GOT3 (cell line): ENCODE measurements at places on chromosomes 13 and 19.

GRCh38 chr19:46406976-46407375, 6.4 kb downstream of the CCDC8 start:
- no peak for DNase-seq

DNA sequence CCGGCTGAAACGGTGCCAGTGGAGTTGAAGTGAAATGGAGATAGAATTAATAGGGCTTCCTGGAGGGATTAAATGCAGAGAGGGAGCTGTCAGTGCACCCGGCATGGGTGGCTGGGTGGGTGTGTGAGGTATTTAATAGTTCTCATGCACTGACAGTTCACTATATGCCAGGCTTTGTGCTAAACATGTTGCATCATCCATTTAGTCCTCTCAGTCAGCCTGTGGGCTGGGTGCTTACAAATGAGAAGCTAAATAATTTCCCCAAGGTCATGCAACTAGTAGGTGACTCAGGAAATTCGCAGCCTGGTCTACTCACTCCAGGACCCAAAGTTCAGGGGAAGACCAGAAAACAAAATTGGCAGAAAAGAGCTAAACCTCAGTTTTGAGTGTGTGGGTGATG, 63.5 kb upstream of the SPATA13 start:
- DNase-seq, result no peak

DNA sequence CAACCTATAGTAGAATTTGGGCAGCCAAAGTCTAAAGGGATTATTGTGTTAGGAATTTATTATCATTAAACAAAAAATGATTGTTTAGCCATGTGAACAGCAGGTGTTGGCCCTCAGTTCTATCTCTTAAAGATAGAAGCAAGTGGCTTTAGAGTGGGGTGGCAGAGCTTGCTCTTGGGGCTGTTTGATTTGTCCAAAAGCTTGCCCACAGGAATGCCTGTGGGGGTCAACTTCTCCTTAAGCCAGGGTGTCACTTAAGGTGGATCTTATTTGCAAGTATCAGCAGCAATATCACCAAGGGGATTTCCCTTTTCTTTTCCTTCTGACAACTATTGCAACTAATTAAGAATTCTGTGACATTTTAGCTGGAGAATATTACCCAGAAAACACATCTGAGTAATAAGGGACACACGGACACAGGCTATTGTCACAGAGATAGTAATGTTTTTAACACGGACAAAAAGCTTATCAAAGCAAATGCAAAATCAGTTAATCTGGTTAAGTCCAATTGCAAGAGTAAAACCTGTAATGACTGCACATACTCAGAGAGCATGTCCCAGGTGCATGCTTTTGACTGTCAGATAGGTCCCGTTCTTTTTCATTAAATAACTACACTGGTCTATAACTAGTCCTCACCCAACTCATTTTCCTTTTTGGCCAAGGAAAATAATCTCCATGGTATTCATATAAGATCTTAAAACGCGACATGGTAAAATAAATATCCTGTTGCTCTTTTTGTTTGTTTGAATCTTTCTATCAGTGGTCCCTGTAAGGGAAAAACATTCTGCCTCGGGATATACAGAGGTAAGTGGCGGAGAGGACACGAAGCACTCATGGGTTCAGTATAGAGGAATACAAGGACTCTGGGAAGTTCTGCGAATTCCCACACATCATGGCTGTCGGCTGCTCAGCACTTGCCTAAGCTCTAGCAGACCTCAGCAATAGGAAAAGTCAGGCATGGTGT, 172.1 kb upstream of the RFC3 start:
- DNase-seq, result no peak

DNA sequence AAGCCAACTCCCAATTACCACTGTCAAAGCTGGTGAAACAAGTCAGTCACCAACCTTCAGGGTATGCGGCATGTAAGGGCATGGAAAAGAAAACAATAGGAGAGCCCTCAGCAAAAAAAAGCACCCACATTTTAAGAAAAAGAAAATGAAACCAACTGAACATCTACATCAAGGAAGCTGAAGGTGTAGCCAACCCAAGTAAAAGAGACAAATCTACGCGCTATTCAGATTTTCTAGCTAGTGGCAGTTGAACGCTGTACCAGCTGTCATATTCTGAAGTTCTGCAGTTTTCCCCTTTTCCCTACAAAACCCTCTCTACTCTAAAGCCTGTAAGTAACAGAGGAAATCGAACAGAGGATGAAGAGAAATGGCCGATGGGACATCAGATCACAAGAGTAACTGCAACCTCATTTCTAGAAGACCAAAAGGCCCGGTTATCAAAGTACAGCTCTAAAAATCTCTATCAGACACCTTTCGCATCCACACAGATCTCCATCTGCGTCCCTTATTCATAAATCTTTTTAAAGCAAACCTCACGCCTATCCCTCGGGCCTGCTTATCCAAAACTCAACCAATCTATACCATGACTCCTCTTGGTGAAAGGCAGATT, 1.4 kb downstream of the MYCBP2 start:
- DNase-seq, result no peak

DNA sequence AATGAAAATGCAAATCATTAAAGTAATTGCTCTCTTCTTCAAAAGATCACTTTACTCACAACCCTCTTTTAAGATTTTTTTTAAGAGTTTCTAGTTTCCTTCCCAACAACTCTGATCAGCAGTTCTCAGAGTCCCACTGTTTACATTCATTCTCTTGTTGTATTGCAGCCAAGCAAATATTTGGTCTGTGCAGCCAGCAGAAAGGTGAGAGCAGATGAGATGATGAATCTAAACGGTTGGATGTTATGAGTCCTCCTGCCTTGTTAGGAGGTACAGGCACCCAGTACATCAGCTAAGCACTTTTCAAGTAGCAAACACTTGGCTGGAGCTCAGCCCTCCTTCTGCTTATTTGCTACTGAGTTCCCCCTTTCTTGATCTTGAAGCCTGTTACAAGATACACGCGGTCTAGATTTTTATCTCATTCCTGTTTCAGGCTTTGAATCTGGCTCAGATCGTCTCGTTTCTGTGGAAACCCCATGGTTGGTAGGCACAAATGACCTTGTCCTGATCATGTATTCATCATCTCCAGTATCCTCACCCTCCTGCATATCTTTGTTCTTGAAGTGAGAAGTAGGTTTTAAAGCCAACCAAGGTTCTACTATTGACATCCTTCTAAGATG, 300.7 kb downstream of the DCT start:
- DNase-seq, result no peak

GRCh38 chr19:56625708-56626107, 17.3 kb upstream of the SMIM17 start:
- no peak for DNase-seq

- no peak for DNase-seq
These were observed 63.4 kb downstream of the SLC7A1 start for GRCh38 chr13:29532116-29532515.

GRCh38 chr13:39099231-39099630, 61.0 kb downstream of the NHLRC3 start:
- DNase-seq, result no peak

DNA sequence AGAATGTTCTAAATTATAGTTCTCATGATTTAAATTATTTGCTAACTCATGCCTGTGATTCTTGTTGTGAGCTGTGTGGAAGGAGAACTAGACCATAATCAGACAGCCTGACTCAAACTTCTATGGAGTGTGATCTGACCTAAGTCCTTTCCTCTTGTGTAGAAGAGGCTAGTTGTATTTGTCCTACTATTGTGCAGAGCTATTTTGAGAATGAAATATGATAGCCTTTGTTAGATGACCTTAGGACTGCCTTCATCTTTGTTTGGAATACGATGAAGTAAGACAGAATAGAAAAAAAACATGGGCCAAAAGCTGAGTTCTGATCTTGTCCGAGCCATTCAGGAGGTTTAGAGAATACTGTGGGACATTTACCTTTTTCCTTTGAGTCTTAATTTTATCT, 119.4 kb downstream of the STOML3 start:
- DNase-seq, result no peak

- DNase-seq, result no peak
These were observed 7.3 kb downstream of the PIAS4 start for GRCh38 chr19:4014541-4015491.

DNA sequence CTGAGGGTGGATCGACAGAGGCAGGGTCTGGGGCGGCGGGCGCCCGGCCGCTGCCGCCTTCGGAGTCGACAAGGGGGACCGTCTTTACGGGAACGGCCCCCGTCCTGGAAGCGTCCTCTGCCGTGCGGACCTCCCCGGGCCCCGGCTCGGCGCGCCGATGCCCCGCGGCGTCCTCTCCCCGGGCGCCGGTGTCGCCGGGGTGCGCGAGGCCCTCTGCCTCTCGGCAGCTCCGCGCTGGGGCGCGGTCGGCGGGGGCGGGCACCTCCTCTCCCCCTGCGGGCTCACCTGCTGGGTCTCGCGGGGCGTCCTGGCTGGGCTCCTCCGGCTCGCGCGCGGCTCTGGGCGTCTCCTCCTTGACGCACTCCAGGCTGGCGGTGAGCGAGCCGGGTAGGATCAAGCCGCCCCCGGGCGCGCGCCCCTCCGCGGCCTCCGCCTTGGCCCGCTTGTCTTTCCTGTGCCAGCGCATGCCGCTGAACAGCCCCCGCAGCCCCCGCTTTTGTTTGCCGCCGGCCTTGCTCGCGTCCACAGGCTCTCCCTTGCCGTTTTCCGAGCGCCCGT, 1.5 kb downstream of the AMER2 start:
- DNase-seq, result no peak

DNA sequence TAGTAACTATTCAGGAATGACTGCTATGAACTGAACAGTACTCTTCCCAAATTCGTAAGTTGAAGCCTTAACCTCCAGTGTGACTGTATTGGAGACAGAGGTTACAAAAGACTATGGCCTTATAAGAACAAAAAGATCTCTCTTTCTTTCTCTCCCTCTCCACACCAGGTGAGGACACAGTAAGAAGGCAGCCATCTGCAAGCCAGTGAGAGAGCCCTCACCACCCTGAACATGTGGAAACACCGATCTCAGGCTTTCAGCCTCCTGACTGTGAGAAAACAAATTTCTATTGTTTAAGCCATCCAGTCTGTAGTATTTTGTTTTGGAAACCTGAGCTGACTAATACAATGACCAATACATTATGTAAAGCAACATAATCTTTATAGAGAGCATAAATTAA, 888.9 kb downstream of the SLITRK1 start:
- no peak for DNase-seq

- DNase-seq, result no peak
These were observed 96.5 kb downstream of the MIPEP start for GRCh38 chr13:23792680-23793079.

DNA sequence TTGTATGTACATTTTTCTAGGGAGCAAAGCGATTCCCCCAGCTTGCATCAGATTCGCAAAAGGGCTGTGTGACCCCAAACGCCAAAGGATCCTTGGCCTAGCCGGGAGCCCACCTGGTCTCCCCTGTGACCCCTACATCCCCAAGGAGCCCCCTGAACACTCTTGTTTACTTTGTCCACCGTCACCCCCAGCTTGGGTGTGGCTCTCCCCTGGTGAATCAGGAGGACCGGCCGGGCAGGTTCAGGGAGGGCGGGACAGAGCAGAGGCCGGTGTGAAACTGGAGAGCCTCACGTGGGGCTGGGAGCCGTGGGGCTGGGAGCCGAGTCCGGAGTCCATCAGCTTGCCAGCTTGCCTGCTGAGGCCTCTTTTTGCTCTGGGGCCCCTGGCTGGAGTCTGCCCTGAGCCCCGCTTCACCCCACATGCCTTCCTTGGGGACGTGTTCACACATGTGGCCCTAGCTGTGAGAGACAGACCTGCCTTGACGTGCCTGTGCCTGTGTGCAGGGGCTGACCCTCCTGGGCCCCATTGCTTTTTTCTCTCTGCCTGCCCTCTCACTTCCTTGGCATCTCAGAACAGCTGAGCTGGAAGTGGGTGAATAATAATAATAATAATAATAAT, 2.0 kb downstream of the ITPKC start:
- DNase-seq, result no peak

GRCh38 chr13:30133996-30134395, 173.4 kb downstream of the KATNAL1 start:
- DNase-seq, result no peak

GRCh38 chr19:29155683-29156082, 57.3 kb downstream of the UQCRFS1 start:
- no peak for DNase-seq

DNA sequence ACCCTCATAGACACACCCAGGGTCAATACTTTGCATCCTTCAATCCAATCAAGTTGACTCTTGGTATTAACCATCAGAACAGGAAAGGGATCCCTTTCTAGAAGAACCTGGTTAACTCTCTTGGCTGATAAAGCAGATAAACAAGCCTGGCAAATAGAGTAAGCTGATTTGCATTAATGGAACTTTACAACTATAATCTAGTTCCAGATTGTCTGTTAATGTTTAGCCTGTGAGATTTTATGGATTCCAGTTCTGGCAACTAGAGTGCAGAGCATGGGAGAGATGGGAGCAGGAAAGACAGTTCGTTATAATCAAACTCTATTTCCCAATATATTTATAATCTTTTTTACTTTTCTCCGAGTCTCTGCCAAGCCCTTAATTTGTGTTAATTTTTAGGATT, 272.6 kb upstream of the KLHL1 start:
- DNase-seq, result no peak

- DNase-seq, result no peak
These were observed 284.5 kb downstream of the FGF14 start for GRCh38 chr13:102117175-102117831.

GRCh38 chr19:39641773-39642172, 13.9 kb upstream of the LGALS16 start:
- no peak for DNase-seq

GRCh38 chr13:109968876-109969577, 182.6 kb upstream of the IRS2 start:
- DNase-seq, result no peak

- DNase-seq, result no peak
These were observed 4.1 kb downstream of the SWSAP1 start for GRCh38 chr19:11378319-11379189.

DNA sequence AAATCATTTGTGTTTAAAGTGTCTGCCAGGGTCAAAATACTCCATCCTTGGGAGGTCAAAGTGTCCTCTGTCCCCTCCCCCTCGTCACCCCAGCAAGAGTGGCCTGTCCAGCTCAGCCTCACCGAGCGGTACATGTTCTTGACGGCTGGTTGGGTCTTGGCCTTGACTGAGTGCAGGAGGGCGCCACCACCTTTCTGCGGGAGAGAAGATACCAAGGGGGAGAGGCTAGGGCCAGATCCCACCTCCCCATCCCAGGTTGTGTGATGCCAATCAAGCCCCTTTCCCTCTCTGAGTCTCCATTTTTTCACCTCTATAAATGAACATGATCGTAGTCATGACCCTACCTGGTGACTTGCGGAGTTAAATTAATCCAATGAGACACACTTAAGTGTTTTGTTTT, 6.1 kb downstream of the CRB3 start:
- DNase-seq, result no peak

GRCh38 chr13:27607125-27607524, 13.2 kb downstream of the LNX2 start:
- no peak for DNase-seq

- DNase-seq, result no peak
These were observed 1.5 kb upstream of the CEACAM5 start for GRCh38 chr19:41706741-41707501.

DNA sequence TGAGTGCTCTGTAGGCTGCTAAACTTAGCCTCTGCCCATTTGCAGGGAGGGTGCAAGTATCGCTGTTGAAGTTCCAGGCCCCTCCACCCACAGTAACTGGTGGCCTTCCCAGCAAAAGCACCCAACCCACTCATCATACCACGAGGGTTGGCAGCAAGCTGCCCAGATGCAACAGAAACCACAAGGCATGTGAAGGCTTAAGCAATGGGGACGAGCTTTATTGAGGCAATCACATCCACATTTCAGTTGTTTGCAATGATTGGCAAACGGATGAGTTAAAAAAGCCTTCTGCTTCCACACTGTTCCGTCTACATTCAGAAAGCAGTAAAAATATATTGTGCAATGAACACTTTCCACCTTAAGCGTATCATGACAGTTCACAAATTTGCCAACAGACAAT, 10.3 kb downstream of the GJB6 start:
- DNase-seq, result no peak

- no peak for DNase-seq
These were observed 4.8 kb upstream of the FBXL3 start for GRCh38 chr13:77031656-77032243.
